ENCODE measurements at places on chromosomes 7 and 10.

DNA sequence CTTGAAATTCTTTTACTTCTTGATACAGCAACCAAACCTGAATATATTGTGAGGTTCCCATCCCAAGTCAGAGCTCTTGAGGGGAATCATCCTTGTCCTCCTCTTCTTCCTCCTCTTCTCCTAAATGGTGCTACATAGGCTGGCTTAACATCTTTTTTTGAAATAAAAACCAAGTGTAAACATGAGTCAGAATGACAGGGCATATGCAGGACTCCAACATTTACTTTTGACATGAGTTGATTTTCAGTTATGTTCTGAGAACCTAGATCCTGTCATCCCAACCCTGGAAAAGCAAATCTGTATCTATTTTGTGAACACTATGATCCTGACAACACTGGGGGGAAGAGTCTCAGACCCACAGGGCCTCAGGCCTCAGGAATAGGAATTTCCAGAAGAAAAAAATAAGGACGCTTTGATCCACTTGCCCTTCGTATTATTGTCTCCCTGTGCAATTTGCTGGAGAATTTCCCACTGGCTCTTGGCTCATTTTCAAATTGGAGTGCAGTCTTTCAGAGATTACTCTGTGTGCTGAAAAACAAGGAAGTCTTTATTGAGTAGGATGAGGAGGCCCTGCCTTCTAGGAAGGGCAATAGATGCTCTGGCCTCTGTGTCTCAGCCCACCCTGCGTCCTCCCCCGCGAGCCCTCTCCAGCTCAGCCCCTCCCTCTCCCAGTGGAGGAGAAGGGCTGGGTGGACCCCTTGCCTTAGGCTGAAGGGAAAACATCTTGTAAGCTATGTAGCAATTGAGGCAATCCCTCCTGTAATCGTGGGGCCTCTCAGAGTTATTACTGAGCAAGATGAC is 121.6 kb downstream of the CREB5 start:
- DNase-seq = no peak

- DNase-seq = no peak
Measured at GRCh38 chr10:99661377-99661763, 2.1 kb downstream of the ENTPD7 start.

DNA sequence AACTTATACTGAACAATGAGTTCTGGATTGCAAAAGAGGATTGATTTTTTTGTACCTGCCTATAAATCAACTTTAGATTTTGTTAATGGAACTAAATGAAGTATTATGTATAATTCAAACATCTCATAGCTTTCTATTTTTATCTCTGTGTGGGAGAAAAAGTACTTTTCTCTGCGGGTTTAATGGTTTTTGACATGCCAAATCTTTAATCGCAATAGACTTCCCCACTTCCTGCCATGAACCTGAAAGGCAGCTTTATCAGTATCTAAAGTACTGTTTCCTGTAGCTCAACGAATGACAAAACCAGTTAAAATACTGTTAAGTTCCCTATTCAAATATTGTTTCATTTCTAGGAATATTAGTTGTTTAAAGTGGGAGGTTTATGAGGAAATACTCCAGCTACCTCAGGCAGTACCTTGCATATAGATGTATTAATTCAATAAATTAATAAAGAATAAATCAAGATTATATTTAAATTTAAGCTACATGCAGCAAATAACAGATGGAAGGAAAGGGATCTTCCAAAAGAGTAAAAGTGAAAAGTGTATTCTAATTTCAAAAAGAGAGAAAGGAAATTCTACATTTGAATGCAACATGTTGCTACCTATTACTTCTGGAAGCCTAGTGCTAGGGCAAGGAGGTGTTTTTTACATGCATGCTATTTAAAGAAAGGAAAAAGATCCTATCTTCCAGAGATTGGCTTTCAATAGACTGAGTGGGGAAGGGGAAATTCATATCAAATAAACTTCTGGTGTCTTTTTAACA is 75.9 kb downstream of the SVOPL start:
- DNase-seq = no peak

GRCh38 chr10:61271127-61271780 is 181.9 kb downstream of the TMEM26 start:
- DNase-seq = no peak

GRCh38 chr10:60835049-60835448 is 56.8 kb downstream of the CDK1 start:
- no peak for DNase-seq

- DNase-seq = no peak
Measured at GRCh38 chr10:63522995-63523394, 1.8 kb downstream of the REEP3 start.

- peak; percentile 89 for DNase-seq
Measured at GRCh38 chr7:145511004-145511403, 605.6 kb upstream of the CNTNAP2 start.

- DNase-seq = no peak
Measured at GRCh38 chr10:127351542-127351941, 155.2 kb upstream of the INSYN2A start.

DNA sequence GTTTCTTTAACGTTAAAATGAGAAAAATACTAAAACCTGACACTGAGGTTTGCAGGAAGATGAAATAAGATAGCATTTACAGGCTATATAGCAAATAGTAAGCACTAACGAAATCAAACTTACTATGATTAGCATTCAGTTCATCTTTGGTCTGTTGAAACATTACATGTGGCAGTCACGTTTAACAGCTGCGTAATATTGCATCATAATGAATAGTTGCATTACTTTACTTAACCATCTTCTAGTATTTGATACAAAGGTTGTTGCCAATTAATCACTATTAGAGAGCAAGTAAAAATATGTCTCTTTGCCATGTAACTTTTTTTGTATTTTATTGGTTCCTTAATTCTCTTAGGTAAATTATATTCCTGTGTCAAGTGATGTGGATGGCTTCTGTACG is 131.8 kb upstream of the GHITM start:
- no peak for DNase-seq

DNA sequence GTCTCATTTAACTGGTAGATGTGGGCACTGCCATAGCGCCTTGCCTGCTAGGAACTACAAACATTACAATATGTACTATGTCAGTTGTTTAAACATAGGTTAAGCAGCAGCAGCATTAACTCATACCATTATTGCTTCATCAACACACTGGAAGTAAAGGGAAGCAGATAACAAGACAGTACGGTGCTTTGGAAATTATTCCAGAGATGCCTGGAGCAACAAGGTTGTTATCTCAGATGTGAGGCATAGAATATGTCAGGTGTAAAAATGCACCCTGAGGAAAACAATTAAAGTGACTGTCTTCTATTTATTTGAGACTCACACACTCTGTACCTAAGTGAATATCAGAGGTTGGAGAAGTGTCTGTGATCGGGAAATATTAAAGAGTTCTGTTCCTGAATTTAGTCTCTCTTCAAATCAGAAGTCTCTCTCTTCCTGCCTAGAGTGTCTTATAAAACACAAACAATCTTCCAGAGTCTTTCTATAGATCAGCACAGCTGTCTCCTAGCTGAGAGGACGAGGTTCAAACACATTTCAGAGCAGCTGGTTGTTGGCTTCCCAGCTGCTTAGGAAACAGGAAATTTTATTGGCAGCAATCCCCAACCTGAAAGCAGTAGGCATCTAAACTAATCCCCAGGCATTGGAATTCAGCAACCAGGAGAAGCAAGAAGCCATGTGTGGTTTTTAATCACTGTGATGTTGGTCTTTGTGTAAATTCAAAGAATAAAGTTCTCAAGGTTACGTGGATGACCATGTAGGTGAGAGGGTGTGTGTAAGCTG is 994.4 kb upstream of the LRRTM3 start:
- DNase-seq = no peak

GRCh38 chr7:1857487-1858421 is 187.7 kb downstream of the ELFN1 start:
- DNase-seq = no peak

DNA sequence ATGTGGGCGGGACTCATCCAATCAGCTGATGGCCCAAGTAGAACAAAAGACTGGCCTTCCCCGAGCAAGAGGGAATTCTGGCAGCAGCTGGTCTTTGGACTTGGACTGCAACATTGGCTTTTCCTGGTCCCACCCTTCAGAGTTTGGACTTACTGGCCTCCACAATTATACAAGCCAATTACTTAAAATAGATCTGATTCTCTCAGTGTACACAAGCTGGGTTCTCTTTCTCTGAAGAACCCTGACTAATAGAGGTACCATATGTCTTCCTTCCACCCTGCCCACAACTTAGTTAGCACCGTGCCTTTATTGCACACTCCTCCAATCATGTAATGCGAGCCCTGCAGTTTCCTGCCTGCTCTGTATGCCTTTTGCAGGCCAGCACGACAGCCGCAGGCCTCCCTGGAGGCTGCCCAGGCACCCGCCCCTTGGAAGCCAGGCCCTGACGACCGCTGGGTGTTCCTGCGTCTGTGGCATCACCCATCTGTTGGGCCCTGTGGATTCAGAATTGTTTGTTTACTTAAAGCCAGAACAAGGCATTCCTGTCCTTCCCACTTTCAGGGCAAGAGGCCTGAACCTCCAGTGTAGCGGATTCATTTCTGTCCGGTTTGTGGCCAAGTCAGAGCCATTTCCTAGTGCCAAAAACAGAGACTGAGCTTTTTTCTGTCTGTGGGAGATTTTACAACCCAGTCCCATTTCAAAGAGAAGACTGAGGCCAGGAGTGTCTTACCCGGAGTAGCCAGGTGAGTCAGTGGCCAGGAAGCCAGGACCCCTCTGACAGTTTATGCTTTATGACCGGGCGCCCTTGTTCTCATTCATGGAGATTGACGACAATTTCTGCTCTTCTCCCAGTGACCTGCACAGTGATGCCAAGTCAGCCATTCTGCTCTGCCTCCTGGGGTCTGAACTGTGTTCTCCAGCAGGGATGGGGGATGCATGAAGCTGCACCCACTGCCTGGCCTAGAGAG is 968 bp upstream of the INMT start:
- DNase-seq = no peak

DNA sequence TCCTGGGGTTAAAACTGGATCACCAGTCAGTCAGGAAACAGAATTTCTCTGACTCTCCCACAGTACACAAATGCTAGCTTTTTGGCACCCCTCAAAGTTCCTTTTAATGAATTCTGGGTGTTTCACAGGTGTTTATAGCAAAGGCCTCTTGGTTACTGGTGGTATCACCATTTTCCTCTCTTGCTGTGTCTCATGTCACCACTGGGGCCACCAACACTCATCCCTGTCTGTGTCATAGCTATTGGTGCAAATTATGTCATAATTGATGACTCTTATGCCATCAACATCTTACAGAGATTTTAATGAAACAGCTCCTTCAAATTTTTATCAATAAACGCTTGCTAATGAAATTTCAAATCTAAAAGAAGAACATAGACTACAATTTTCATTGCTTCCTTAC is 27.7 kb upstream of the OSBPL3 start:
- no peak for DNase-seq

DNA sequence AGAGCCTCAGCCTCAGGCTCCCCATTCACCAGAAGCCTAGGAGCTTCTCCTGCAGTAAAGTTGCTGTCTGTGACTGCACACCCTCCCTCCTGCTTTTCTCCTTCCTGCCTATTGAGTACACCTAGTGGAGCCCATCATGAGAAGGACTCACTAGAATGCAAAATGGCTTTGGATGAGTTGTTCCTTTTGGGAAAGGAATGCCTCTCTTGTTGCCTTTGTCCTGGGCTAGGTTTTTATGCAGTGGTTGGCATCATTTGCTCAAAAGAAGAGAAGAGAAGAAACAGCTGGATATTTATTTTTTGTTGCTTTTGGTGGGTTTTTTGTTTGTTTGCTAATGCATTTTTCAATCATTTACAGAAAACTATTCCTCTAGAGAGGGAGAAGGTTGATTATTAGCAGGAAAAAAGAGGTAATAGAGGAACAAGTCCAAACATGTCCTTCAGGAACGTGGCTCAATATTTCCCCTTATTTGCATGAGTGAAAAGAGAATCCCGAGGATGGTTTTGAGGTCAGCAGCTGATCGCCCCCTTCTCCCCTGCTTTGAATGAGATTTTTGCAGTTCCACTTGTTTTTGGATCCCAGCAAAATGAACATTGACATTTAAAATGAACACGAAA is 369.9 kb upstream of the NRP1 start:
- DNase-seq = no peak

- no peak for DNase-seq
Measured at GRCh38 chr10:88207121-88207546, 343.7 kb downstream of the PTEN start.

GRCh38 chr7:133139801-133140200 is 57.9 kb upstream of the CHCHD3 start:
- no peak for DNase-seq

- DNase-seq = no peak
Measured at GRCh38 chr7:13827716-13828115, 161.8 kb downstream of the ETV1 start.

- no peak for DNase-seq
Measured at GRCh38 chr10:35058134-35058533, 32.0 kb downstream of the CUL2 start.

DNA sequence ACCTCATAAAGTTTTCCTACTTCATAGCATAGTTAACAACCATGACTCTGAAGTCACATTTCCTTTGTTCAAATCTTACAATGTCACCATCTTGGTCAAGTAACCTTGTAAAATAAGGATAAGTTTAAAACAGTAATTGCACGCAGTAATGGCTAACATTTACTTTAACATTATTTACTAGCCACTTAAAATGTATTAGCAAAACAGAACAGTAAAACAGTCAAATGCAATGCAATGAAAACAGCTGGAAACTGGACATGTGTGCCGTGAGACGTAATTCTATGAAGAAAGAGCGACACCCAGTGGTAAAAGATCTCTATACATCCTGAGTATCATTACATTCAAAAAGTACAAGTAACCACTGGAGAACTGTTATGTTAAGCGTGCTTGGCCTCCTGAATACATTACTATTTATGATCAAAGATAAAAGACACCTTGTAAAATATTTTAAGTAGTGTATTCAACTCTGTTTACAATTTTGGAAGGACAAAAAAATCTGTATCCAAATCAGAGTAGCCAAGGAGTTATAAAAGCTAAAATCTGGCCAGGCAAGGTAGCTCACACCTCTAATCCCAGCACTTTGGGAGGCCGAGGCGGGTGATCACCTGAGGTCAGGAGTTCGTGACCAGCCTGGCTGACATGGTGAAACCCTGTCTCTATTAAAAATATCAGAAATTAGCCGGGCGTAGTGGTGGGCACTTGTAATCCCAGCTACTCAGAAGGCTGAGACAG is 27.2 kb downstream of the ATE1 start:
- DNase-seq = peak; percentile 58

- no peak for DNase-seq
Measured at GRCh38 chr10:35540296-35541164, 64.6 kb upstream of the GJD4 start.

GRCh38 chr10:128297709-128298378 is 171.6 kb upstream of the MKI67 start:
- DNase-seq = no peak
